ENCODE measurements at places on chromosomes 4 and X.

- DNase-seq = peak; percentile 2
Measured at GRCh38 chrX:54494989-54495813, 833 bp downstream of the FGD1 start.

DNA sequence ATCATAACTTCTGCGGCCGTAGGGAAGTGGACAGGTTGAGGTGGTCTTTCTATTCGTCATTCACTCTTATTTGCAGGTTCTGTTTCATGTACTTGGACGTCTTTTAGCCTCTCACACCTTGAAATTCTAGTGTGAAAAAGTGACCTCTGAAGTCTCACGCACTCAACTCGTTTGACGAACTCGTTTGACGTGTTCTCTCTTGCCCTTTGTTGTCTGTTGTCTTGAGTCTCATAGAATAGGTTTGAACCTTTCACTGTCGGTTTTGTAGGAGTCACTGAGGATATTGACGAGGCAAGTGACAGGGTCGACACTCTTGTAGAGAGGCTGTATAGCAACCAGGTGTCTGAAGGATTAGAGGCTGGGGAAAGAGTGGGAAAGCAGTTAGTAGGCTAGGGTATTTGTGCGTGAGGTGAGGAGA is 1.1 kb upstream of the PGRMC2 start:
- no peak for DNase-seq

GRCh38 chr4:54586320-54586955 is 71.3 kb upstream of the KIT start:
- DNase-seq = no peak

GRCh38 chr4:39562792-39563191 is 35.6 kb upstream of the UGDH start:
- no peak for DNase-seq

DNA sequence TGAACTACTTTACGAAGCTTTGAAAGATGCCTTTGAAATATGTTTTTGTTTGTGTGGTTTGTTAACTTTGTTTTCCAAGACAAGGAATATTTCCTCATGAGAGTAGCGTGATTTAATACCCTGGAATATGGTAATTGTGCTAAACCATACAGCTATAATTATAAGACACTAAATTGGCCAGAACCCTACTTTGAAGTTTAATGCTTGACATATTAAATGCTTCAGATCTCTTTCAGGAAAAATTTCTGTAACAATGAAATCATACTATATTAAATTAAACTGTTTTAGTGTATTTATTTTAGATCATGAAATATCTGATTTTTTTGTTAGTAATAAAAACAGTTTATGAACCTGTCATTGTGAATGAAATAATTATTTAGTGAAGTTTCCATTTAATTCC is 63.5 kb downstream of the DCLK2 start:
- no peak for DNase-seq

GRCh38 chr4:11334887-11335286 is 93.8 kb downstream of the HS3ST1 start:
- no peak for DNase-seq

DNA sequence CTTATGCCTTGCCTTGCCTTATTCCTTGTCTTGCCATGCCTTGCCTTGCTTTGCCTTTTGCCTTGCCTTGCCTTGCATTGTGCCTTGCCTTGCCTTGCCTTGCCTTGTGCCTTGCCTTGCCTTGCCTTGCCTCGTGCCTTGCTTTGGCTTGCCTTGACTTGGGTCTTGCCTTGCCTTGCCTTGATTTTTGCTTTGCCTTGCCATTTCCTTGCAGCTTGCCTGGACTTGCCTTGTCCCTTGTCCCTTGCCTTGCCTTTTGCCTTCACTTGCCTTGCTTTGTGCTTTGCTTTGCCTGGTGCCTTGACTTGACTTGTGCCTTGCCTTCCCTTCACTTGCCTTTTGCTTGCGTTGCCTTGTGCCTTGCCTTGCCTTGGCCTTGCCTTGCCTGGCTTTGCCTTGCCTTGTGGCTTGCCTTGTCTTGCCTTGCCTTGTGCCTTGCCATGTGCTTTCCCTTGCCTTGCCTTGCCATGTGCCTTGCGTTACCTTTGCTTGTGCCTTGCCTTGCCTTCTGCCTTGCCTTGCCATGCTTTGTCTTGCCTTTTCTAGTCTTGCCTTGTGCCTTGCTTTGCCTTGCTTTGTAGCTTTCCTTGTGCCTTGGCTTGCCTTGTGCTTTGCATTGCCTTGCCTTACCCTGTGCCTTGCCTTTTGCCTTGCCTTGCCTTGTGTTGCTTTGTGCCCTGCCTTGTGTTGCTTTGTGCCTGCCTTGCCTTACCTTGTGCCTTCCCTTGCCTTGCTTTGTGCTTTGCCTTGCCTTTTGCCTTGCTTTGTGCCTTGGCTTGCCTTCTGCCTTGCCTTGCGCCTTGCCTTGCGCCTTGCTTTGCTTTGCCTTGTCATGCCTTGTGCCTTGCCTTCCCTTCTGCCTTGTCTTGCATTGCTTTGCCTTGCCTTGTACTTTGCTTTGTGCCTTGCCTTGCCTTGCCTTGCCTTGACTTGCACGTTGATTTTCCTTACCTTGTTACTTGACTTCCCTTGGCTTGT is 92.8 kb downstream of the TAB3 start:
- no peak for DNase-seq

- no peak for DNase-seq
Measured at GRCh38 chrX:114712466-114712865, 128.6 kb downstream of the HTR2C start.

DNA sequence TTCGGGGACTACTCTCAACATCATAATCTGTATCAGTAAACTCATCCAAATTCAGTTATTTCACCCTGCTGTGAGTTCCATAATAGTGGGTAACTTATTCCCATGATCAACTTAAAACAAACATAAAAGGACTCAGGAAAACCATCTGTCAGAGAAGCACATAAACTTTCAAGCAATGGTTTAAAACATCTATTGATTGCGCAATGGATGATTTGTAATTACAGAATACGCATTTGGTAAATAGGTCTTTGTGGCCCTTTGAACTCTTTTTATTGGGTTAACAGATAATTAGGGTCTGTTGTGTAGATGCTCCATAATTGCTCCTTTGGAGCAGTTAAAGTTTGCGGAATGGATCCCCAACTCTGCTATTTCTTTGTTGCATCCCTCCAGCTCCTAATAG is 115.3 kb downstream of the KIT start:
- no peak for DNase-seq

- DNase-seq = peak; percentile 26
Measured at GRCh38 chr4:76305971-76306881, at the start of gene STBD1. STBD1 (plus strand) TSS chr4:76306733; CDS start chr4:76306770, 37 bp downstream.

- no peak for DNase-seq
Measured at GRCh38 chr4:46967631-46968030, 25.8 kb downstream of the GABRA4 start.

DNA sequence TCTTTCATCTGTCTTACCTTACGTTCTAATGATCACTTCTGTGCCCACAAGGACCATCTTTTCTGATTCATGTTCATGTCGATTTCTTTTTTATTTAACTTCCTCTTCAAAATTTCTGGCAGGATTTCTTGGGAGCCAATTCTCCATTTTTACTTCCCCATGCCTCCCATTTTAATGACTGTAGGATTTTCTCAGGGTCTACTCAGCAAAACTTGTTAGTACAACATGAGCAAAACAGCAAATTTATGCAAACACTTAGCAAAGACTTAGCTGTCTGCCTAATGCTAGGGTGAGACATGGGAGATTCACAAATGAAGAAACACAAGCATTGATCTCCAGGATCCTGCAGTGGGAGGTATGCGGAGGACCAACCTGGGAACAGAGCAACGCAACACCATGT is 5.5 kb downstream of the CD38 start:
- DNase-seq = no peak

GRCh38 chr4:54165011-54165410 is 64.1 kb upstream of the PDGFRA start:
- DNase-seq = no peak

Data from naive thymus-derived CD4-positive, alpha-beta T cell (primary cell).